ENCODE measurements at places on chromosomes 7 and 10.

DNA sequence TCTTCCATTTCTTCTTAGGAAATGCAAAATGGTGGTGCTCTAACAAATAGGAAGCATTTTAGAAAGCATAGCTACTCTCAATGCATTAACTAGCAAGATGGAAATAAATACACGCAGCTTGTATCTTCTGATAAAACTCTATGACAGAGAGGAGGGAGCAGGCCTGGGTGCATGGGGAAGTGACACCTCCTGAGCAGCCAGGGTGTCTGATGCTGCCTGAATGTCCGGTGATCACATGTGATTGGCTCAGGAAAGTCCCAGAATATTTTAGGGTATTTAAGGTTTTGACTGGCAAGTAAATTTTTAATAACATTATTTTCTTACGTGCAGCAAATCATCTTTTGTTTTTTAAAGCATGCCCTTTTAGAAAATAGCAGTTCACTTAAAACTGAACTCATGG lies 261.0 kb upstream of the KLF6 start:
- DNase-seq = no peak

- DNase-seq = no peak
These were observed 131.5 kb upstream of the CTBP2 start for GRCh38 chr10:125291836-125292235.

GRCh38 chr10:104345941-104346340 lies 7.7 kb upstream of the ITPRIP start:
- no peak for DNase-seq

DNA sequence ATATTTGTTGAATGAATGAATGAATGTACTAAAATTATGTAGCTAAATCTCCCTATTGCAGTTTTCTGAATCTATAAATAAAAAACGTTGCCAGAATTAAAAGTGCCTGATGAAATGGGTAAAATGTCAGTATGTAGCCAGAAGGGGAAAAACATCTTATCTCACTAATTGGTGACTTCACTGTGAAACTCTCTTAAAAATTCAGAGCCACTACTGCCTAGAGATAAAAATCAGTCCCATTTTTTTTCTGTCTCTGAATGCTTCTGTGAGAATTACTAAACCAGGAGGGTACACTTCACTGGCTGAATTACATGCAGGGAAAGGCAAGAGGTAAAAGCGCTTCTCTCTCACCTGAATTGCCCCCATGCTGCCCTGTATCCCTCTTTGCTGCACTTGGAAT lies 69.6 kb upstream of the HPS1 start:
- DNase-seq = no peak

GRCh38 chr7:1029637-1030443 lies 14.5 kb upstream of the GPR146 start:
- no peak for DNase-seq

DNA sequence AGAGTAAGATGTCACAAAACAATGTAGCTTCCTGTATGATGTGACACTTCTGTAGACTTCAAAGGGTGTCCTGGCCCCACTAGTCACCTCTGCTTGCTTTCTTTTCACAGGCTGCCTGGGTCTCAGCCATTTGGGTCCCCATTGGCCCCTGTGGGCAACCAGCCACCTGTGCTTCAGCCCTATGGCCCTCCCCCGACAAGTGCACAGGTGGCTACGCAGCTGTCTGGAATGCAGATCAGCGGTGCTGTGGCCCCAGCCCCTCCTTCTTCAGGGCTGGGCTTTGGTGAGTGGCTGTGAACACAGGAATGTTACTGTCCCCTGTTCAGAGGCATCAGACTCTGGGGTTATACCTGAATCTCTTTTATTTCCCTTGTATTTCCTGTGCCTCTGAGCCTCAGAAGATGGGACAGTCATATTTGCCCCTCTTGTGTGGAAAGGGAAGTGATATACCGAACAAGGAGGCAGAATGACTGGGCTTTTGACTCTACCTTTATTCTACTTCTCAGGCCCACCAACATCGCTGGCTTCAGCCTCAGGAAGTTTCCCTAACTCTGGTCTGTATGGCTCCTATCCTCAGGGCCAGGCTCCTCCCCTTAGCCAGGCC lies 15.4 kb downstream of the SEC24C start:
- no peak for DNase-seq

DNA sequence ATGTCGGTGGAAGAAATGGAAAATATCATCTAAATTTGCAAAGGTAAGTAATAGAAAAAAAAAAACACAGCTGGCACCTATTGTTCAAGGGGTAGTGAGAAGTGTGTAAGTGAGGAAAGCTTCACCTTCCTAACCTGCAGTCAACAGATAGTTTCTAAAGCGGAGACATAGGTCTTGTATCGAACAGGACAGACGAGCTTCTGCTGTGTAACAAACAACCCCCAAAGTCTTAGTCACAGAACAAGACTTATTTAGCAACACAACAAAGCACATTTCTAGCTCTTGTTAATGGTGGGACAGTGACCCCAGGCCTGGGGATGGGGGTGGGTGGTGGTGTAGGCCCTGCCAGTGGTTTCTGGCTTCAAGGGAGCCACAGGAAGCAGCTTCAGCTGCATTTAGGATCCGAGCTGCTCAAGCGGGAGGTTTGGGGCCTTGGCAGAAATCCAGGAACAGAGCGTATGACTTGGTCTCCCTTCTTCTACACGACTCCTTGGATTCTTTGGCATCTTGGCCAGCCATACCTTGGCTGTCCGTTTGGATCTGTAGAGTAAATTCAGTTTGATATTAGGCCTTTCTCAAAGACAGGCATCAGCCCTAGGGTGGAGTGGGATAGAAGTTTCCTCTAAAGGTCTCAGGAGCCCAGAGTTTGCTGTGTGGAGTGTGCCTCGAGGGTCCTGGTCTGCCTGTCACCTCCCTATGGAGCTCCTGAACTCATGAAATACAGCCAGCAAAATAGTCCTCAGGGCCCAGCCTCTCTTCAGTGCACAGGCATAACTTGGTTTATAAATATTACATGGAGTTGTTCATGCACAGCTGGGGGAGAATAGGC lies 56.9 kb upstream of the SHH start:
- DNase-seq = peak; percentile 24

Measured in activated CD8-positive, alpha-beta memory T cell treated with anti-CD3 and anti-CD28 coated beads for 24 hours (primary cell).